ENCODE measurements at places on chromosomes 16 and 17. TPM values are rescaled to one million over a fixed set of nuclear protein-coding genes. Genes with fewer than 3 reads are reported as not detected.

AANAT gene
- total RNA-seq: not detected

FNDC8 gene
- not detected for total RNA-seq

DNA sequence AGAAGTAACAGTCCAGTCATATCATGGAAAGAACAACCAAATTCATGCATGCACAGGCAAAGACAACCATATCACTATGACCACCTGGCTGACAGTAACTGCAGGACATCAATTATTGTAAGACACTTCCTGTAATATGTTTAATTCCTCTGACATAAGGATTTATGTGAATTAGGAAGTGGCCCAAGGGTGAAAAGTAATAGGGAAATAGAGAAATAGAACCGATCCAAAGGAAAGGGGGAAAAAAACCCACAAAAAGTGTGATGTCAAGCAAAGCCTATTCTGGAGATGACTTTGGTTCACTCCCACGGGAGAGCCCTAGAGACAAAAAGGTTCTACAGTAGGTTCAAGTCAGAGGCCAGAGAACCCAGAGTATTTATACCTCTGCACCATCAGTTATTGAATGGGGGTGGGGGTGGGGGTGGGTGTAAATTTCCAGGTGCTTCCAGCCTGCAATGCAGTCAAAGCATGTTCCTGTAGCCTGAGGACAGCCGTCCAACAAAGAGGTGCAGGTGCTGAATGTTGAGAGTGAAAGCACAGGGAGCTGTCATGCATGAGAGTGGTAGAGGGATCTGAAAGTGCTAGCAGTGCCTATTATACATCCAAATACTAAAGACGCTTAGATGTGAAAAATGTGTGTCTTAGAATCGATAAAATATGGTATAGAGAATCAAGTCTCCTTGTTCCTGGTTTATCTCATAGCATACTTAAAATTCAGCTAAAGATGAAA is 95.6 kb upstream of the HLF start:
- no peak for DNase-seq
- peaks cover 6% of the 10 kb centered on the region for H3K36me3 ChIP-seq
- H3K27me3 ChIP-seq: no peaks in the 10 kb centered on the region
- H3K4me1 ChIP-seq: peaks cover under 1% of the 10 kb centered on the region
- no peak overlapping the region for H3K27ac ChIP-seq
- no peak overlapping the region for H3K4me3 ChIP-seq

DNA sequence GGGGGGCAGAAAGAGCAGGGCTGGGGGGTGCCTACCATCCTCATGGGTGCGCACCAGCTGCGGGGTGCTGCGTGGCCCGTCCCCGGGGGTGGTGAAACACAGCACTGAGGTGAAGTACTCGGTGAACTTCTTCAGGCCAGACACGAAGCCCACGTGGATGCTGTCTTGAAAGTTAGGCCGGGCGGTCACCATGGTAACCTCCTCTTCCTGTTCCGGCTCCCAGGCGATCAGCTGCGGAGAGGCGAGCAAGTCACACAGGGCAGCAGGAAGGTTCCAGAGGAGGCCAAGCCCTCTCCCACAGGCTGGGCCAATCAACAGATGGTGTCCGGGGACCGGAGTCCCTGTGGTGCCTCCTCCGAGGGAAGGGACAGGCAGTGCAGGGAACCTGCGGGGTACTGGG is 90.1 kb upstream of the CDC42EP4 start:
- peaks cover 18% of the 10 kb centered on the region for H3K36me3 ChIP-seq
- no peaks in the 10 kb centered on the region for H3K27me3 ChIP-seq
- DNase-seq: peak; percentile 80
- H3K27ac ChIP-seq: no peak overlapping the region
- peaks cover 9% of the 10 kb centered on the region for H3K4me1 ChIP-seq

- no peak overlapping the region for H3K4me3 ChIP-seq
- no peak for DNase-seq
- H3K36me3 ChIP-seq: peaks cover 5% of the 10 kb centered on the region
- H3K27me3 ChIP-seq: no peaks in the 10 kb centered on the region
Measured at GRCh38 chr16:87230571-87230970, 86.6 kb downstream of the C16orf95 start.

GRCh38 chr16:12535535-12536411 is 267.9 kb downstream of the CPPED1 start:
- H3K27me3 ChIP-seq: no peaks in the 10 kb centered on the region
- no peaks in the 10 kb centered on the region for H3K36me3 ChIP-seq
- no peak overlapping the region for H3K27ac ChIP-seq
- no peak overlapping the region for H3K4me3 ChIP-seq
- no peak for DNase-seq
- peaks cover 28% of the 10 kb centered on the region for H3K4me1 ChIP-seq

GRCh38 chr16:81693744-81694303 is 85.3 kb upstream of the PLCG2 start:
- no peaks in the 10 kb centered on the region for H3K27me3 ChIP-seq
- H3K27ac ChIP-seq: peak overlapping the region; percentile 97
- H3K4me3 ChIP-seq: no peak overlapping the region
- H3K4me1 ChIP-seq: peaks cover 46% of the 10 kb centered on the region
- peaks cover 6% of the 10 kb centered on the region for H3K36me3 ChIP-seq

Measured in chondrocyte (in vitro differentiated cells).